Activated T-cell treated with anti-CD3 and anti-CD28 coated beads, Interleukin-2, amount 50 U/mL, for 48 hours (primary cell): ENCODE measurements at places on chromosomes 11 and 22.

DNA sequence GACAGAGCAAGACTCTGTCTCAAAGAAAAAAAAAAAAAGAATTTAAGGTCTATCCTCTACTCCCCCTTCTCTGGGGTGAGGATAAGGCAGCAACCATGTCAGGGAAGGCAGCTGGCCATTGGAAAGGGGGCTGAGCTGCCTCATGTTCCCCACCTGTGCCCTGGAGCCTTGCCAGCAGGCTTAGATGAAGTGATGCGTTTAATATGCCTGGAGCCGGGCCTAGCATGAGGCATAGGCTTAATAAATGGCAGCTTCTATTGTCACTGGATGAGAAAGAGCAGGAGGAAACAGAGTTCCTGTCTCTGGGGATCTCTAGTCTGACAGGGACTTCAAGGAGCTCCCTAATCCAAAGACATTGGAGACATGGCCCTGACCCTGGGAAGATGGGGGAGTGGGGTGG lies 3.2 kb upstream of the KCNE3 start:
- no peak for DNase-seq

- DNase-seq, result no peak
These were observed 1357.3 kb upstream of the TENM4 start for GRCh38 chr11:80798174-80798573.

DNA sequence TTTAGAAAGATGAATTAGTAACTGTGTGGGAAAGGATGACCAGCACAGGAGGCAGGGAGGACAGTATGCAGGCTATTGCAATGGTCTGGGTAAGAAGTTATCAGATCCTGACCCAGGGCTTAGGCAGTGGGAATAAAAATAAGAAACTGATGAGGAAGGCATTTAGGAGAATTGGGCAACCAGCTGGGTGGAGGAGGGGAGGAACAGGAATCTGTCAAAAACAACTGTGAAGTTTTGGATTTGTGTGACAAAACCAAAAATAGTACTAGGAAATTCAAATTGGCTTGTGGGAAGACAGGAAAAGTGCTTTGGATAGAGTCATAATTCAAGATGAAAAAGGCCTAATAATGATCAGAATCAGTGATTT lies 27.9 kb downstream of the MMP13 start:
- DNase-seq, result no peak

DNA sequence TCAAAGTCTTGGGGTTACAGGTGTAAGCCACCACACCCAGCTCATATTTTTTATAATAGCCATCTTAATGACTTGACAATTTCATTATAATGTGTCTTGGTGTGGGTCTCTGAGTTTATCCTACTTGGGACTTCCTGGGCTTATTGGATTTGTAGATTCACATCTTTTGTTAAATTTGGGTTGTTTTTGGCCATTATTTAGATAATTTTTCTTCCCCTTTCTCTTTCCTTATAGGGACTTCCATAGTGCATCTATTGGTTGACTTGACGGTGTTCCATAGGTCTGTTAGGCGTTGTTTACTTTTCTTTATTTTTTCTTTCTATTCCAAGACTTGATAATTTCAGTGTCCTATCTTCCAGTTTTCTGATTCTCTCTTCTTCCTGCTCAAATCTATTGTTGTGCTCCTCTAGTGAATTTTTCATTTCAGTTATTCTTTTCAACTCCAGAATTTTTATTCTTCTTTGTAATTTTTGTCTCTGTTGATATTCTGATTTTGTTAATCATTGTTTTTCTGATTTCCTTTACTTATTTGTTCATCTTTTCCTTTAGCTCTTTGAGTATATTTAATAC lies 45.6 kb downstream of the RRM1 start:
- no peak for DNase-seq

GRCh38 chr11:35412285-35412684 lies 7.1 kb downstream of the SLC1A2 start:
- no peak for DNase-seq

GRCh38 chr11:125164091-125164421 lies 495 bp upstream of the PKNOX2 start:
- no peak for DNase-seq

DNA sequence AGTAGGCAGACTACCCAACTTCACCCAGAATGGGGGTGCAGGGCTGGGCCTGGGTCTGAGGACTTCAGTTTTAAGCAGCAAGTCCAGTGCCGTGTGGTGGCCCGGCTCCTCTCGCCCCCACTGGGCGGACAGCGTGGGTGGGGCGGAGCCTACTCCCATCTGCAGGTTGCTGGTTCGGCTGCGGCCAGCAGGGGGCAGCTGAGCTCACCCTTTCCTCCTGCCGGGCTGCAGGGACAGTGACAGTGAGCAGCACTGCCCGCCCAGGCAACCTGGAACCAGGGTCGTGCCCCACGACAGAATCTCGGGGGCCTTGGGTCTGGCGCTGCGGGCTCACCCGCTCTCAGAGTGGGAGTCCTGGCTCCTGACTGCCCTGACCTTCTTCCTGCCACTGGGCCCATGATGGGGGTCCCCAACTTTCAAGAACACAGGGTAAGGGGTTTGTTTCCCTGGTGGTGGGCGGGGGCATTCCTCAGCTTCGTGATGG lies 6.2 kb upstream of the NEAT1 start:
- peak; percentile 97 for DNase-seq

GRCh38 chr11:69158301-69159149 lies 2.8 kb downstream of the SMIM38 start:
- no peak for DNase-seq

DNA sequence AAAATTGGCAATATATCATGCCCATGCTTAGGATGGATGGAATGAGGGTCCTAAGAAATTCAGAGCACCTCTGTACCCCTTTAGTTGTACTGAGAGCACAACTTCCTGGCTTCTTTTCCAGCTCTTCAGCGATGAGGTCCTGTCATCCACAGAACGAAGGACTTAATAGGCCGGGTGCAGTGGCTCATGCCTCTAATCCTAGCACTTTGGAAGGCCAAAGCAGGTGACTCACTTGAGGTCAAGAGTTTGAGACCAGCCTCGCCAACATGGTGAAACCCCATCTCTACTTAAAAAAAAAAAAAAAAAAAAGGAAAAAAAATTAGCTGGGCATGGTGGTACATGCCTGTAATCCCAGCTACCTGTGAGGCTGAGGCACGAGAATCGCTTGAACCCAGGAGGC lies 125.3 kb upstream of the BMAL1 start:
- no peak for DNase-seq

DNA sequence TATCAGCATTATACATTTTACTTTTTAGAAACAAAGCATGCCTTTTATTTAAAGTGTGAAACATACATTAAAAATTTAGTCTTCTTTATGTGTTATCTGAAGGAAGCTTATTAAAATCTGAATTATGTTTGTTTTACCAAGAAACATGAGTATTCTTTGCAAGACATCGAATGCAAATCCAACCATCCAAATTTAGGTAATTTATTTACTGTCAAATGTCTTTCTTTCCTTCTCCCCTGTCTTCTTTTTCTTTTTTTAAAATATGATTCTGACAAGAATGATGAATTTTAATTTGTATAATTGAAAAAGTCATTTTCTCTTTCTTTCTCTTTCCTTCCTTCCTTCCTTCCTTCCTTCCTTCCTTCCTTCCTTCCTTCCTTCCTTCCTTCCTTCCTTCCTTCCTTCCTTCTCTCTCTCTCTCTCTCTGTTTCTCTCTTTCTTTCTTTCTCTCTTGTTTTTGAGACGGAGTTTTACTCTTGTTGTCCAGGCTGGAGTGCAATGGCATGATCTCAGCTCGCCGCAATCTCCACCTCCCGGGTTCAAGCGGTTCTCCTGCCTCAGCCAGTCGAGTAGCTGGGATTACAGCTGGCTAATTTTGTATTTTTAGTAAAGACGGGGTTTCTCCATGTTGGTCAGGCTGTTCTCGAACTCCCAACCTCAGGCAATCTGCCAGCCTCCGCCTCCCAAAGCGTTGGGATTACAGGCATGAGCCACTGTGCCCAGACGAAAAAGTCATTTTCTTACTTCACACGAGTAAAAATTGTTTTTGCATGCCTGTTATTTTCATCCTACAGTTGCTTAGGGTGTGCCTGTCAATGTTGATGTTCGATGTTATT lies 157.5 kb downstream of the TMEM135 start:
- DNase-seq, result no peak

DNA sequence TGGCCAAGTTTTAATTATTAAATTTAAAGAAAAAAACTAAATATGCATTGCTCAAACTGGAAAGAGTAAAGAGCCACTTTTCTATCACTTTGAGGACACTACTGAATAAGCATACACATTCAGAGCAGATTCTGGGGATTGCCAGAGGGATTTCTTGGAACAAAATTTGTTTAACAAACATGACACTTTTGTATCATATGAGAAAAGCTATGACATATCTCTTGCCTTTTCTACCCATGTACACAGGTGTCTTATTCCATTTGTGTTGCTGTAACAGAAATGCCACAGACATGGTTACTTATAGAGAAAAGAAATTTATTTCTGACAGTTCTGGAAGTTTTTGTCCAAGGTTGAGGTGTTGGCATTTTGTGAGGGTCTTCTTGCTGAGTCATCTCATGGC lies 13.5 kb upstream of the USP28 start:
- no peak for DNase-seq

DNA sequence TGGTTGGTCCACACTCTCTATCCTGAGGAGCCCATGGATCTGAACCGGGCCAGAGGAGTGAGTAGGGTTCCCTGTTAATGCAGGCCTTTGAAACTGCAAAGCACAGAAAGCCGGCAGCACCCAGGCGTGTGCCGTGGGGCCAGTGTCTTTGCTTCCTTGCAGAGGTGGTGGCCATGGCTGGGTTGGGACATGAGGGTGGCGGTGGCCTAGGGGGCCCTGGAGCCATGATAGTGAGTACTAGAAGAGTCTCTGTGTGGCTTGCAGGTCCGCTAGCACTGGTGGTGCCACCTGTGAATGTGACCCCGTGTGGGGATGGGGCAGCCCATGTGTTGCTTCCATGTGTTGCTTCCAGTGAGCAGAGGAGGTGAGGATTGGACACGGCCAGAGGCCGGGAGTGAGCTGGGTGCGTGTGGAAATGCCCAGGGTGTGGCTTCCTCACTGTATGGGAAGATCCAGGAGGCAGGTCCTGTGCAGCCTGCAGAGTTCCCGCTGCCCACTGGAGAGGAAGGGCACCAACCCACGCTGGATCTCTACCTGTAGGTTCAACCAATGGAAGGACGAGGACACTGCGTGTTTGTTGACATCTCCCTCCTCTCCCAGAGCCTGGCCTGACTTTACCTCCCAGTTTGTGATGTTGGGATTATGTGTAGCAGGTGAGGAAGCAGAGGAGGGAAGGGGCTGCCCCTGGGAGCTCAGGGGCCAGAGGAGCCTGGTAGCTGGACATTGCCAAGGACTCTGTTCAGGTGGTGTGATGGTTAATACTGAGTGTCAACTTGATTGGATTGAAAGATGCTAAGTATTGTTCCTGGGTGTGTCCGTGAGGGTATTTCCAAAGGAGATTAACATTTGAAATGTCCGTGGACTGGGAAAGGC lies 796.6 kb downstream of the TBC1D22A start:
- DNase-seq, result no peak

DNA sequence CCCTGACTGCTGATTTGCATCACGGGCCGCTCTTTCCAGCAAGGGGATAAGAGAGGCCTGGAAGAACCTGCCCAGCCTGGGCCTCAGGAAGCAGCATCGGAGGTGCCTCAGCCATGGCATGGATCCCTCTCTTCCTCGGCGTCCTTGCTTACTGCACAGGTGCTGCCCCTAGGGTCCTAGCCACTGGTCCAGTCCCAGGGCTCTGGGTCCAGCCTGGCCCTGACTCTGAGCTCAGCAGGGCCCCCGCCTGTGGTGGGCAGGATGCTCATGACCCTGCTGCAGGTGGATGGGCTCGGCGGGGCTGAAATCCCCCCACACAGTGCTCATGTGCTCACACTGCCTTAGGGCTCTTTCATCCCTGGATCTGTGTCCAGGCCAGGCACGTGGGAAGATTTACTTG lies 7.0 kb upstream of the IGLL5 start:
- DNase-seq, result no peak

DNA sequence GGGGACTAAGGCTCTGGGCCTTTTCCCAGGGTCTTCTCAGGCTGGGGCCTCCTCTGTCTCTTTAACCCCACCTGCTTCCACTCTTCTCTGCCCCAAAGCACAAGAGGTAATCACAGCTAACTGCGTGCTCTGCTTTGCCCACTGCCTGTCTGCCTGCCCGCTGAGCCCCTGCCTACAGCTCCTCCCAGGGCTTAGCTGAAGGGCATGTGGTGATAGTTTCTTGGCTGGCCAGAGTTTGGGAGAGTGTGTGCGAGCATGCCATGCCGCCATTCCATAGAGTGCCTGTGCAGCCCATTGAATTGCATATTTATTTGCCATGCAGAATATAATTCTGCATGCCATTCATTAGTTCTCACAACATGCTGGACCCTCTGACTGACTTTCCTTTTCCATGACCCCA lies 32.5 kb downstream of the PHLDB1 start:
- no peak for DNase-seq

DNA sequence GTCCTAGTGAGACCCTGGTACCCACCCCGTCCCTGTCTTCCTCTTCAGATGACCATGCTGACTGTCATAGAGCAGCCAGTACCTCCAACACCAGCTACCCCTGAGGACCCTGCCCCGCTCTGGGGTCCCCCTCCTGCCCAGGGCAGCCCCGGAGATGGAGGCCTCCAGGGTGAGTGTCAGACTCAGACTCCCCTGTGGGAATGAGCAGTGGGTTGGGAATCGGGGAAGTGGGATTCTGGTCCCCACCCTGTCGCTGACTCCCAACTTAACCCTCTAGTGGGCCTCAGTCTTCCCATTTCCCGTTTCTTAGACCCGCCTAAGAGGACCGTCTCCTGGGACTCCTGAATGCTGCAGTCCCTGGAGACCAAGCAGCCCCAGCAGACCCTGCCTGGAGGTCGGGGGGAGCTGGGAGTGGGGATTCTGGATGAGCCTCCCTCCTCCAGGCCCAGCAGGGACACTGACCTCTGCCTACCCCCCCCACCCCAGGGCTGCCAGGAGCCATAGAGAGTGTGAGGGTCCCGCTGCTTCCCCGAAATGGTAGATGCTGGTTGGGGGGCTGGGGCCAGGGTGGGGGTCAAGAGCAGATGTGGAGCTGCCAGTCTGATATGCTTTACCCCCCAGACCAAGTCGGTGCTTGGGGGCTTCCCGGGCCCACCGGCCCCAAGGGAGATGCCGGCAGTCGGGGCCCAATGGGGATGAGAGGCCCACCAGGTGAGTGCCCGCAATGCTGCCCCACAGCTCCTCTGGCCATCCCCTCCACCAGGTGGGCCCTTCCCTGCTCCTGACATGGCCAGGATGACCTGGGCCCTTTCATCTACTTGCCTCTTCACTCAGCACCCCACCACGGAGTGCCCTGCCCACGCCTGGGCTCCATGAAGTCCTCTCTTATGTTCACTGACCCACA lies 25.5 kb downstream of the EMID1 start:
- DNase-seq, result no peak

GRCh38 chr11:43289368-43289767 lies 22.4 kb upstream of the API5 start:
- no peak for DNase-seq

- no peak for DNase-seq
These were observed 13.5 kb downstream of the C11orf97 start for GRCh38 chr11:94525546-94526324.
